GM13977 (cell line): ENCODE measurements at places on chromosomes 5 and 9.

DNA sequence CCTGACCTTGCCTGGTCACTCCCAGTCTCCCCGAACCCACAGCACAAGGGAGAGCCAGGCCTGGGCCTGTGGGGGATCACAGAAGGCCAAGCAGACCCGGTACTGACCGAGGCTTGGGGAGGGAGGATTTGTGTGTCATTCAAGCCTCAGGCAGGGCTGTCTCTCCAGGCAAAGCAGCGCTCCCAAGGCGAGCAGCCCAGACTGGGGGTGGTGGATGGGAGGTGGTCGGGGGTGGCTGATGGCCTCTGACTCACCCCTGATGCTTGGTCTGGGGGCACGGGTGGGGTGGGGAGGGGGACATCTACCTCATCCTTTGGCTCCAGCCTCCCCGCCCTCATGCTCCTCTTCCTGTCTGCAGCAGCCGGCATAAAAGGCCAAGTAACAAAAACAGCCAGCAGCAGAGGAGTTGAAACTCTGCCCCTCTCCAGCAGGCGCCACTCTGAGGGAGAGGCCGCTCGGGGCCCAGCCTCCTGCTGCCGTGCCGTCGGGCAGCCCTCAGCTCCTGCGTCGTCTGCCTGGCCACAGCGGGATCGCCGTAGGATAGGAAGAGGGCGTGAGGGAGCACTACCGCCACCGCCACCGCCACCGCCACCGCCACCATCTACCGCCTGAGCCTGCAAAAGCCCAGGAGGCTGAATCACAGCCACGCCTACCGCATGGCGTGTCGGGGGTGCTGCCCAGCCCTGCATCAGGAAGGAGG, 166.0 kb downstream of the OLFM1 start:
- no peak for DNase-seq

DNA sequence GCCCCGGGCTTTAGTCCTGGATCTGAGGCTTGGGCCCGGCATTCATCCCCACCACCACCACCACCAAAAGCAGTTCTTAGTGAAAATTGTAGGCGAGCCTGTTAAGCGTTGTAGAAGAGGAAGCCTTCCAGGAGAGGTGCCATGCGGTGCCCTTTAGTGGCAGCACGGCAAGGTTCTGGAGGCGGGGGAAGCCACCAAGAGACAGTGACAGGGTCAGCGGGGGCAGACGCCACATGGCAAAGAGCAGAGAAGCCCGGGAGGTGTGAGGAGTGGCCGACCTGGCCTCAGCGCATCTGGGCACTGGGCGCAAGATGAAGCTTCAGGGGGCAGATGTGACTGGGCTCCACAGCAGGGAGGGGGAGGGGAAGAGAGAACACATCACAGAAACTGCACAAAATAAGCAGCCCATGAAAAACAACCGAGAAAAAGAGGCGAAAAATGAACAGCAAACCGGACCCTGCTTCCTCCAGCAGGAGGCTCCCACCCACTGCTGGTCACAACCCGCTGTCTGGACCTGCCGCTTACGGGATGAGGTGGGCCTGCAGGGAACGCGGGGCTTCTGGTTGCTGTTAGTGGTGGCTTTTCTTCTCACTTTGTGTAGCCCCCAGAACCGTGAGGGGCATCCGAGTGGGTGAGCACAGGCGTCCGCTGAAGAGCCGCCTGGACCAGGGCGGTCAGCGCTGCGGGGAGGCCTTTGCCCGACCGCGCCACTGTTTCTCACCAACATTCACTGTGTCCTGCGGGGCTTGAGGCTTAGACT, 4.3 kb downstream of the LRRC14B start:
- no peak for DNase-seq

DNA sequence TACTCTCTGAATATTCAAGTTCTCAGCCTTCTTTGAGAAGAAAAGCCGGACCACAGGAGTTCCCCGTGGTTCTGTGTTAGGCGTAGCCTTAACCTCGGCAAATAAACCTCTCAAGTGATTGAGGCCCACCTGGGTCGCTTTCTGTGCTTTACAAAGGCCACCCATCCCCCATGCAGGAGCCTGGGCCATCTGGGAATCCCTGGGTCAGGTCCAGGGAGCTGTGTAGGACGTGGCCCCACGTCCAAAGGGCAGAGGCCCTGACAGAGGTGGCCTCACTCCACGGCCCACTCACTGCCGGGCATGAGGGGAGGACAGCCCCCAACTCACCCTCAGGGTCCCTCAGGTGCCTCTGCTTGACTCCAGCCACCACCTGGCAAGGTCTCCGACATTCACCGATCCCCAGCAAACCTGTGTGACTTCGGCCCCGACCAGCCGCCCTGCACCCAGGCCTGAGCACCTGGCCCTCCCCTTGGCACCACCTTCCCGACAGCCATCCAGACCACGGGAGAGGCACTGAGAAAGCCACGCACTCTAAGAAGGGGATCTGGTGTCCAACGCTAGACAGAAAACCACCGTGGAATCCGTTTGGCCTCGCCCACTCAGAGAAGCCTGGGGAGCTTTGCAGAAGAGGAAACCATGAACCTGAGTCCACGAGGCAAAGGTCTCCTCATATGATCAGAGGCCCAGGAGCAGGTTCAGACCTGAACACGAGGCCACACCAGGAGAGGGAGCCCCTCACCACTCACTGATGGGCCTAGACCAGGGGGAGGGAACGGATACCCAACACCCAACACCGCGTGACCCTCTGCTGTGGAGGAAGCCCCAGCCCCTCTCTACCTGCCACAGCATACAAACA, 4.5 kb downstream of the SLC12A7 start:
- DNase-seq = no peak

DNA sequence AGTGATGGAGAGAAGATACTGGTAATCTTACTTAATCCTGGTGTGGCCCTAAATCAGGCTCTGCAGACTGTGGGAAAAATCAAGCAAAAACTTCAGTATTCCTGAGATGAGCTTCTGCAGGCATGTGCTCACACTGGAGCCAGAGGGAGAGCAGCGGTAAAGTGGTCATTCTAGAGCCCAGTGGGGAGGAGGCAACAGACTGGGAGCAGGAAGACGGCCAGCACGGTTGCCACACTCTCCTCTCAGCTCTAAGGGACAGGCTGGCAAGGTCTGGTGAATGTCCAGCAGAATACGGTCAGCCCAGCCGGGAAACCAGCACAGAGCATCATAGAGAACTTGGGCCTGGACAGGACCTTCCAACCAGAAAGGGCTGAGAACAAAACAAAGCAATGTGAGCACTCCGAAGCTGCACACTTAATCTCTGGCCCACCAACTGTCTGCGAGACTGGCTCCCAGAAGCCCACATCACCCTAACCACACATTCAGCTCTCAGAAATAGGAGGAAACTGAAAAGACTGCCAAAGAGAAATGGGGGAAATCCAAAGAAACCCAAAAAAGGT, 30.3 kb downstream of the MED27 start:
- no peak for DNase-seq
